Testis (tissue), 5 donors: ENCODE measurements at places on chromosomes 5 and 9.
A peak's percentile ranks its signal among the peaks of the same experiment; 100 is the strongest.

DNA sequence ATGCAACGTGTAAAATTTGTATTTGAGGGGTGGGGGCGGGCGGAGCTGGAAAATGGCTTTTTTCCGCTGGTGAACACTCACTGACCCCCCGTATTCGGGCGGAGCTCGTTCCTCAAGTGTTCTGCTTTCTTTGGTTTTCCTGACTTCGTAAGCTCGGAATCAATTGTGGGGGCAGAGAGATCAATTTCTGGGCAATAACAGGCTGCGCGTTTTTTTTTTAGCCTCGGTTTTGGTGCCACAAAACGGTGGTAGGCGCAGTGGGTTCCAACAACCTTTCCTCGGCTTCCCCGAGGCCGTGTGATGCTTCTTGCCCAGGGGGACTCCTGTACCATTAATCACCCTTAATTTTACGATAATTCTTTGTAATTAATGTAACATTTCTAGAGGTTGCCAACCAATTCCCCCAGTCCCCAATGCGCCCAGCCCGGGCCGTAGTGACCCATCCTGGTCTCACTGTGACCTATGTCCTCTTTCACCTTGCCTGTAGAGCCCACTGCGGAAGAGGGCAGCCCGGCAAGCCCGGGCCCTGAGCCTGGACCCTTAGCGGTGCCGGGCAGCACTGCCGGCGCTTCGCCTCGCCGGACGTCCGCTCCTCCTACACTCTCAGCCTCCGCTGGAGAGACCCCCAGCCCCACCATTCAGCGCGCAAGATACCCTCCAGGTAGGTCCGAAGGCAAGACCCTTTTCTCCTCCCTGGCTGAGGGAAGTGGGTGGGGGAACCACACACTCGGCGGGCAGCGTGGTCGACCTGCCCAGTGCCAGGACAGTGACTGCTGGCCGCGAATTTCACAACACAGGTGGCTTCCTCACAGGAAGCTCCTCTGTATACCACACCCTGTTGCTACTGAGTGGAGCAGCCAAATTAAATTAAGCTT is 3.7 kb downstream of the NR4A3 start:
- no peak for DNase-seq

DNA sequence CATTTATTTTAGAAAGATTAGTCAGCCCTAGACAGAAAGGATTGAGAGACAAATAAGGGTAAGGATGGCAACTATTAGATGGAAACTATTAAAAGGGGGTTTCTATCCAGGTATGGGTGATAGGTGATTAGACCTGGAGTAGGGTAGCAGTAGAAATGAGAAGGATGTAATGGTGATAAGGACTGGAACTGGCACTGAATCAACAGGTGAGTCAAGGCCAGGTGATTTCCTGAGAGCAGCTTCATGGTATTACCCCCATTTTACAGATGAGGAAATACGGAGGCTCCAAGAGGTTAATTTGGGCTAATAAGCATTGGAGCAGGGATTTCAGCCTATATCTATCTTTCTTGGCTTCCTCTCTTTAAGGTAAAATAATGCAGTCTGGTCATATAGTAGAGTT is 55.7 kb downstream of the CAST start:
- no peak for DNase-seq

DNA sequence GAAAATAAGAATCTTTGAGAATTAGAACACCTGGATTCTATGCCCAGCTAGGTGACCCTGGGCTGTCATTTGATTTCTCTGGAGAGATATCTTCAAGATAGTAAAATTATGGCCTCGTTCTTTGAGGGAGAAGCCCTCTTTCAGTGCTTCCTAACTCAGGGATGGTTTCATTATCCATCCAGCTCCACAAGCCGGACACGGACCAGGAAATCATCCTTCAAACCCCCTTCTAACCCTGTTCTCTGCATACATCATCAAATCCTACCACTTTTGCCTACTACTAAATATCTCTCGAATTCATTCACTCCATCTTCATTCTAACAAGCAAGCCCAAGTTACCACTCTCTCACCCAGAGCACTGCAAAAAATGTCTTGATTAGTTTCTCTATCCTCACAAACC is 57.2 kb downstream of the MAPKAP1 start:
- no peak for DNase-seq

DNA sequence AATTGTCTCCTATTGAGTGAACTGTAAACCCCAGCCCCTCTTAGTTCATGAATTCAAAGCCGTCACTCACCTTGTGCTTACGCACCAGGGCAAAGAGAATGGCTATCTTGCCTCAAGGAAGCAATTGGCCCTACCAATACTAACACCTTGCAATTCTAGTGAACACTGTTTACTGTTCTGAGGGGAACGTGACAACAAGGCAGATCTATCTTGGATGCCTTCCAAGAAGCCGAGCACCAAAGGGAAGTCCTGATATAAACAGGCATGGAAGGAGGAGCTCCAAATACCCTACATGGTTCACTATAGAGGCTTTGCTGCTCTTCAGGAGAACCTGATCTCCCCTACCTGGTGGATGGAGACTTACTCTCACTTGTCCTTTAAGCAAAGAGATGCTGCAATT is 1.7 kb upstream of the PLPPR1 start:
- no peak for DNase-seq

DNA sequence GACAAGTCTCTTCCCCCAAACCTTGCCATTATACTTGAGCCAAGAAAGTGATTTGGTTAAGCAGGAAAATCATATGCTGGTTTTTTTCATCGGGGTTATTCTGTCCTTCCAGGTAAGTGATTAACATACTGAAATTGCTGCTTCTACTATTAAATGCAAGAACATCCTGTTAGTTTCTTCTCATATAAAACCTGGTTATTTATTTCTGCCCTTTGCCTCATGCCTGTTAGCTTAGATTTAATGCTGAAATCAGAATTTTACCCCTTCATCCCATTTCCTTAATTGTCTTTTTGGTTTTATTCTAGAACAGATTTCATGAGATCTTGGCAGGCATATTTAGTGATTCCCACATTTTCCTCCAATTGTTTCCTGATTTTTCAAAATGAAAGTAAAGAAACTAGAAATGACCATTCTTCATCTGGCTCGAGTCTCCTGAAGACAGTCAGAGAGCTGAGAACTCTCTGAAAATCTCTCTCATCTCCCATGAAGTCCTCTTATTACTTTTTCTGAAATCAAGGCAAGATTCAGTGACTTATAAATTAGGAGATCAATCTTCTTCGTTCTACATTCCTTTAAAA is 132.9 kb downstream of the NFIB start:
- no peak for DNase-seq

GRCh38 chr9:74498621-74499095 is 1.5 kb downstream of the RORB start:
- DNase-seq: no peak

GRCh38 chr5:111691914-111692313 is 65.1 kb downstream of the NREP start:
- no peak for DNase-seq

DNA sequence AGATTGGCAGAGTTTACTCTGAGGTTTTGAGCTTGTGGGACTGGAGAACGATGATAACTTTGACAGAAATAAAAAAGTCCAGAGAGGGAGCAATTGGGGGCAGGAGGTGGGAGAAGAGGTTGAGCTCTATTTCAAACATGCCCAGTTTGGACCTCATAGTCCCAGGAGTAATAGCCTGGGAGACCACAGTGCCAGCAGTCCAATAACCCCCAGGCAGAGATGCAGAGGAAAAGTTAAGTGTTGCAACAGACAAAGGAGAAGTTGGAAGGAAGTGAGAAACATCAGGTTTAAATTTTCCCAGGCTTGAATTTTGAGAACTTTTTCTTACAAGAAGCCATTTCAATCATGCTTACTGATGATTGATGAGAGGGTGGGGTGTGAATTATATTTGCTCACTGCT is 117.0 kb upstream of the GHR start:
- no peak for DNase-seq

- peak; percentile 45 for DNase-seq
Measured at GRCh38 chr5:139670369-139671095, 22.4 kb downstream of the CXXC5 start.

GRCh38 chr5:142621227-142621626 is 64.7 kb downstream of the FGF1 start:
- DNase-seq: no peak

- DNase-seq: no peak
Measured at GRCh38 chr9:81629440-81629839, 59.9 kb downstream of the TLE1 start.
